Smooth muscle cell of the umbilical artery (primary cell): ENCODE measurements at places on chromosomes 4 and X. TPM values are rescaled to one million over a fixed set of nuclear protein-coding genes. Genes with fewer than 3 reads are reported as not detected.

LIAS gene
- total RNA-seq = 5.4 and 6.2 TPM in 2 replicates

CLIC2 gene
- total RNA-seq = 0.59 TPM in 1 of 2 replicates, not detected in the other

HS6ST2 gene
- under 0.01 and 0.42 TPM in 2 replicates for total RNA-seq

F11 gene
- not detected in 2 replicates for total RNA-seq

GAGE1 gene
- not detected in 2 replicates for total RNA-seq

ZIC3 gene
- total RNA-seq = not detected in 2 replicates

THOC2 gene
- total RNA-seq = 80.8 and 106 TPM in 2 replicates

ABLIM2 gene
- 0.09 TPM in 1 of 2 replicates, not detected in the other for total RNA-seq

AMBN gene
- not detected in 2 replicates for total RNA-seq

CC2D2A gene
- 17.8 and 19.7 TPM in 2 replicates for total RNA-seq

HERC6 gene
- total RNA-seq = 4.8 and 5.1 TPM in 2 replicates

SULT1E1 gene
- total RNA-seq = 7.5 and 9.2 TPM in 2 replicates

FAM47E gene
- 0.18 and 0.59 TPM in 2 replicates for total RNA-seq

NR0B1 gene
- not detected in 2 replicates for total RNA-seq
